IPS DF 19.7 (cell line): ENCODE measurements at places on chromosomes 12 and 14.

DNA sequence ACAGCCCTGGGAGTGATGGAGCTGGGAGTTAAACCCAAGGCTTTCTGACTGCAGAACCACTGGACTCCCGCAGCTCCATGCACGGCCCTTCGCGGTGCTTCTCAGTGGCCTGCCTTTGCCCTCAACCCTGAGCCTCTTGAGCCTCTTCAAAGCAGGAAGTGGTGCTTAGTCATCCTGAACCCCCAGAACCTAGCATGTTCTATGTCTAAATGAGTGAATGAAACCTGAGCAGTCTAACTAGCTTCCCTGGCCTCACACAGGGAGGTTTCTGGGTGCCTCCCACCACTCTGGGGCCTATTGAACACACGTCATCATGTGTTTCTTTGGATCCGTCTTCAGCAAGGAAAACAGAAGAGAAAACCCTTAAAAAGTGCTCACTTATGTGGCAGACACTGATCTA lies 117.9 kb upstream of the SFSWAP start:
- DNase-seq: no peak

GRCh38 chr14:88075269-88075981 lies 70.5 kb downstream of the GPR65 start:
- no peak for DNase-seq

DNA sequence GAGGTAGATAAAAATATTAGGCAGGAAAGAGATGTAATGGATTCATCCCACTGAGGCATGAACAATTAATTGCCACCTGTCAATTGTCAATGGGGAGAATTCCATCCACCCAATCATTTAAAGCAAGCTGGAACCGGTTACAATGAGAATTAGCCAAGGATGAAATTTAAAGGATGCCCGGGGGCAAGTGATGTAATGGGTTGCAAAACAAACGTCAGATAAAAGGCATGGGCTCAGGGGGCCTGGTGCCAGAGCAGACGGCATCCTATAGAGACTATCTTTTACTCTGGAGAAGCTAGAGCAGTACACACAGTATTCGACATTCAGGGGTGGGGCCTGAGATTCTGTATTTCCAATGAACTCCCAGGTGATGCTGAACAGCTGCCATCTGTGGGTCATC lies 80.5 kb upstream of the ZFP36L1 start:
- DNase-seq: no peak

DNA sequence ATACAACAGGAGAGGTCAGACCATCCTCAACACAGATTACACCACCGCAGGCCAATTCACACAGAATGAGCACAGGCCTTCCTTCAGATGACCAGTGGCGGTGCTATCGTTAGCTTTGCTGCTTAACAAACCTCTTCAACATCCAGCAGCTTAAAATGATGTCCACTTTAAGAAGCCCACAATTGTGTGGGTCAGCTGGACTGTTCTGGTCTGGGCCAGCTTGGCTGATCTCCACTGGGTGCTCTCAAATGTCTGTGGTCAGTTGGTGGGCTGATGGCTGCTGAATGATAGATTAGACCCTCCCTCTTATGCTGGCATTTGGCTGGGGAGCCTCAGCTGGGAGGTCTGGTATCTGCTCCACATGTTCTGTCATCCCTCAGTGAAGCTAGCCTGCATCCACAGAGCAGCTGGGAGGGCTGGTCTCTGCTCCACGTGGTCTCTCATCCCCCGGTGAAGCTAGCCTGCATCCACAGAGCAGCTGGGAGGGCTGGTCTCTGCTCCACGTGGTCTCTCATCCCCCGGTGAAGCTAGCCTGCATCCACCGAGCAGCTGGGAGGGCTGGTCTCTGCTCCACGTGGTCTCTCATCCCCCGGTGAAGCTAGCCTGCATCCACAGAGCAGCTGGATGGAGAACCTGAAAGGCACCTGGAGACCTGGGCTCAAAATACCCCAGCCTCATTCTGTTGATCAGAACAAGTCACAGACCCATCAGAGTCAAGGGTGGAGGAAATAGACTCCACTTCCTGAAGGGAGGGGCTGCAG lies 203.6 kb upstream of the DIO3 start:
- no peak for DNase-seq

DNA sequence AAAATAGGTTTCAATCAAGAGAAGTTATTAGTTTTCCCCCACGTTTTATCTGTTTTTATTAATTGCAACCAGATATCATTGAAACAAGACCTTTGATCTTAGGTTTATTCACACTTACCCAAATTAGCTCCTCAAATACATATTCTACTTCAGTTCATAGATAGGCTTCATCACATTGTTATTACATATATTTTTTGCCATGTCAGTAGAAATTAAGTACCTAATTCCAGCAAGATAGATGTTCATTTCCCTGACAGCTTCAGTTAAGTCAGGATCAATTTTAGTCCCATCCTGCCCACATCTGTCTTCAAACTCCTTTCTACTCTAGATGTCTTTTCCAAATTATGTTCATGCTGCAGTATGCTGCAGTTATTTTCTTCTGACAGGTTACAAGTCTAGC lies 388.8 kb downstream of the TMTC2 start:
- DNase-seq: no peak

DNA sequence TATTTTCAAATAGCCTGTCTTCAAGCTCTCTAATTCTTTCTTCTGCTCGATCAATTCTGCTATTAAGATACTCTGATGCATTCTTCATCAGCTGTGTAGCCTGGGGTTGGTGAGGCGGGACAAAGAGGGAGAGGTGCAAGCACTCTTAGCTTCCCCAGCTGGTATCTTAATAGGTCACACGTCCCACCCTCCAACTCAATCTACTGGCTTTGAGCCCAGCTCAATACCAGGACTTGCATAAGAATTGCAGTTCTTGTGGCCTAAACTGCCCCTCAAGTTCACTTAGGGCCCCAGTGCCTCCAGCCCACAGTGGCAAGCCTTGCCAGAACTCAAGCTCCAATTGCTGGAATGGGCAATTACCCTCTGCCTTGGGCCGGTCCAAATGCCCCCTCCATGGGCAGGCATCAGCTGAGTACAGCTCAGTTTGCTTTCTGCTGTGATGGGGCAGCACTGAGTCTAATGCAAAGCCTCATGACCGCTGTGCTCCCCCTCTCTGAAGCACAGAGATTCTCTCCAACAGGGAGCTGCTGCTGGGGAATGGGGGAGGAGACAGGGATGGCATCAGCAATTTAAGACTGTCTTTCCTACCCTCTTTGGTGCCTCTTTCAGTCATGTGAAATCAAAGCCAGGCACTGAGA lies 5.6 kb upstream of the SPATA7 start:
- DNase-seq: no peak

GRCh38 chr14:66284346-66284745 lies 201.8 kb upstream of the CCDC196 start:
- DNase-seq: no peak

GRCh38 chr14:101828046-101828445 lies 66.5 kb downstream of the PPP2R5C start:
- no peak for DNase-seq

DNA sequence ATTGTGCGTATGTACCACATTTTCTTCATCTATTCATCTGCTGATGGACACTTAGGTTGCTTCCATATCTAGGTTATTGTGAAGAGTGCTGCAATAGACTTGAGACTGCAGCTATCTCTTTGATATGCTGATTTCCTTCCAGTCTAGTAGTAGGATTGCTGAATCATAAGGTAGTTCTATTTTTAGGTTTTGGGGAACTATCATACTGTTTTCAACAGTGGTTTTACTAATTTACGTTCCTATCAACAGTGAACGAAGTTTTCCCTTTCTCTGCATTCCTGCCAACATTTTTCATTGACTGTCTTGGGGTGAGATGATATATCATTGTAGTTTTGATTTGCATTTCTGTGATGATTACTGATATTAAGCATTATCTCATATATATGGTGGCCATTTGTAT lies 482.2 kb downstream of the SLC16A7 start:
- no peak for DNase-seq

- no peak for DNase-seq
Measured at GRCh38 chr14:31942166-31942841, 134.8 kb upstream of the ARHGAP5 start.

- DNase-seq: peak; percentile 12
Measured at GRCh38 chr14:104604458-104605449, at the start of gene TMEM179. TSS of gene TMEM179 (minus strand) at chr14:104604772. CDS start at chr14:104604741, 31 bp downstream.

DNA sequence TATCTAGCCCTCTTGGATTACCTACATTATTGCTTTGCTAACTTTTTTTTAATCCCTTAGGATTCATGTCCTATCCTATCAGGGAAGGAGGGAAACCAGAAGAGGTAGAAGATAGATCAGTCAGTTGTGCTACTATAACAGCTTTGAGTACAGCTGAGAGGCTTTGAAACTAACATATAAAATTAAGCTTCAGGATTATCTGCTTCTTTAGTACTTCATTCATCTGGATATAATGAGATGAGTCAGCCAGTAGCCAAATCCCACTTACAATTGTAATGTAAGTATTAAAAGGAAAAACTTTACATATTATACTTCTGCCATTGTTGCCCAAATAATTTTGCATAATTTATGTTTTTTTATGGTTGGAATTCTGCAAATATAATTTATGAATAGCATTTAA lies 33.4 kb upstream of the ANO6 start:
- no peak for DNase-seq

DNA sequence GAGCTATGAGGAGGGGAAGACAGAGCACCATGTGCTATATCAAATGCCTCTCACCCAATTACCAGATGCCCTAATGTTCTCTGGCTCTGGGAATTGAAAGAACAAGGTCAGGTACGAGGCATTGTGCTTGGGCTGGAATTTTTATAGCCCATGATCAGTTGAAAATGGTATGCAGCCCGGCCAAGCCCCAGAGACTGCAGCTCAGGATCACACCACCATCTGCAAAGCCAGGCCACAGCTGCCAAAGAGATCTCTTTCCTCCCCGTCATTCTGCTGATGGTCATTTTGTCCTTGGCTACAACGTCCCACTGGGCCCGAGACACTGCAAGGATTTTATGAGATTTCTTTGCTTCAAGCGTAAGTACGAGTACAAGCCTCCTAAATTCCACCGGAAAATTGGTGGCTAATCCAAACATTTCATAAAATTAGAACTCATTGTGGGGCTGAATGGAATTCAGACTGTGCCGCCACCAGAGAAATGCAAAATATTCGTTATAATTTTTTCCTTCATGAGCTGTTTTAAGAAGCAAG lies 15.1 kb downstream of the NUAK1 start:
- no peak for DNase-seq

DNA sequence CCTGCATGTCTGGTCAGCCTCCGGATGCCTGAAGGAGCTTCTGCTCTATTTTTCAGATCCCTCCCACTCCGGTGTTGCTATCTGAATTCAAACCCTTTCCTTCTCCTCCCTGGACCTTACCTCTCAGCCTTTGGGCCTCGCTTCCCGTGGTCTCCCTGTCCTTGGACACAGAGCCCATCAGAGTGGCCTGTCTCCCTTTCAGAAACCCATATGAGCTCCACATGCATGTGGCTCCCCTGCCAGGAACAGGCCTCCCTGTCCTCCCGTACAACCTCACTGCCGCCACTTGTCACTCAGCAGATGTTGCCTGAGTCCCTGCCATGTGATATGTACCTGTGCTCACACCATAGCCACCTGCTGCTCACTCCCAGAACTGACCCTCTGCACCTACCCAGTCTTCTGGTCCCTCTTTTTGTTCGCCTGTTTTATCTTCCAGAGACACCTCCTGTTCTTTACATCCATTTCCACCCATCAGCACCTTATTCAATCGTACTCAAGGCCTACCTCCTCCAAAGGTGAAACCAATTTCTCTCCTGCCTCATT lies 182.5 kb downstream of the ZFP36L1 start:
- no peak for DNase-seq

DNA sequence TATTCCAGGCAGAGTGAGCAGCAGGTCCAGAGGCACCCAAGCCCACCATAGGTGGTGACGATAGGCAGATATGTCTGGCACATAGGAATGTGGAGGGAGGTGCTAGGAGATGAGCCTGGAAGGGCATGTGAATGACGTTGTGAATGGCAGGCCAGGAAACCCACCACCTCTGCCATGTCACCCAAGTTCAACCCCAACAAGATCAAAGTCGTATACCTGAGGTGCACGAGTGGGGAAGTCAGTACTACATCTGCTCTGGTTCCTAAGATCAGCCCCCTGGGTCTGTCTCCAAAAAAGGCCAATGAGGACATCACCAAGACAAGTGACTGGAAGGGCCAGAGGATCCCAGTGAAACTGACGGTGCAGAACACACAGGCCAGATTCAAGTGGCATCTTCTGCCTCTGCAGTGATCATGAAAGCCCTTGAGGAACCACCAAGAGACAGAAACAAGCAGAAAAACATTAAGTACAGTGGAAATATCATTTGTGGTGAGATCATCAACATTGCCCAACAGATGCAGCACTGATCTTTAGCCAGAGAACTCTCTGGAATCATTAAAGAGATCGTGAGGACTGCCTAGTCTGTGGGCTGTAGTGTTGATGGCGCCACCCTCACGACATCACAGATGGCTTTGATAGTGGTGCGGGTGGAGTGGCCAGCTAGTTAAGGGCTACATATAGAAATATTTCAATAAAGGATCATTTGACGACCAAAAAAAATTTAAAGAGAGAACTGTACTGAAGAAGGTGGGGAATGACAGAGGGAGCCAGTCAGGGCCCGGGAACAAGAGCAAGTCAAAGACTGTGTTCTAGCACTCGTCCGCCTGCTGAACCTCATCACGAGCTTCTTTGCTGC lies 99.7 kb downstream of the ZFP36L1 start:
- no peak for DNase-seq

DNA sequence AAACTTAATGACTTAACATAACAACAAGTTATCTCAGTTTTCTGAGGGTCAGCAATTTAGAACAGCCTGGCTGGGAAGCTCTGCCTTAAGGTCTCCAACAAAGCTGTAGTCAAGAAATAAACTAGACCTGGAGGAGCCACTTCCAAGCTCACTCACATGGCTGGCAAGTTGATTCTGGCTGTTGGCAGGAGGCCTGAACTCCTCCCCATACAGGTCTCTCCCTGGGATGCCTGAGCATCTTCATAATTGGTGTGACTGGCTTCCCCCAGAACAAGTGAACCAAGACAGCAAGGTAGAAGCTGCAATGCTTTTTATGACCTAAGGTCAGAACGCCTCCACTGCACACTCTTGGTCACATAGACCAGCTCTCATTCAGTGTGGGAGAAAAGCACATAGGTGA lies 128.3 kb downstream of the SAMD4A start:
- no peak for DNase-seq

DNA sequence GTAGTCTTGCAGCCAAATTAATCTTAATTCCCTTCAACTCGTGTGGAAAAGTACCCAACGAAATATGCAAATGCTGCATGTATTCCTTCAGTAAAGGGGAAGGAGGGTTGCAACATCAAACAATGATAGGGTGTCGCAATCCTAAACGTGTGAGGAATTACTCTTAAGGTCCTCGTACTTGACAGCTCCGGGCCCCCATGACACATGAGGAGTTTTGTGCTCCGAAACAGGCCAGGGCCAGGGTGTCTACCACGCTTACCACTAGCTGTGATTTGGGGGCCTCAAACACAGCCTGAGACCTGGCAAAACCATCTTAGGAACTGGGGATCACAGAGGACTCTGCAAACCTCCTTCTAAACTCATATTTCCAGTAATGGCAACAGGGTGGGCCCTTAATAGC lies 20.4 kb downstream of the FOS start:
- DNase-seq: no peak

- DNase-seq: no peak
Measured at GRCh38 chr12:90124289-90124688, 415.7 kb upstream of the ATP2B1 start.

GRCh38 chr12:59708484-59708883 lies 112.7 kb downstream of the SLC16A7 start:
- no peak for DNase-seq

GRCh38 chr14:53927171-53927570 lies 29.5 kb downstream of the BMP4 start:
- no peak for DNase-seq
